Ovary (tissue), 10 donors: ENCODE measurements at places on chromosomes 6 and 20.

DNA sequence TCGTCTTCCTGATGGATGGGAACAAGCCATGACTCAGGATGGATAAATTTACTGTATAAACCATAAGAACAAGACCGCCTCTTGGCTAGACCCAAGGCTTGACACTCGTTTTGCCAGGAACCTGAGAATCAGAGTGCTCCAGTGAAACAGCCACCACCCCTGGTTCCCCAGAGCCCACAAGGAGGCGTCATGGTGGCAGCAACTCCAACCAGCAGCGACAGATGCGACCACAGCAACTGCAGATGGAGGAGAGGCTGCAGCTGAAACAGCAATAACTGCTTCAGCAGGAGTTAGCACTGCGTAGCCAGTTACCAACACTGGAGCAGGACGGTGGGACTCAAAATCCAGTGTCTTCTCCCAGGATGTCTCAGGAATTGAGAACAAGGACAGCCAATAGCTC, 100.9 kb upstream of the SAMD5 start:
- DNase-seq, result no peak

GRCh38 chr20:59376109-59376841, 75.9 kb downstream of the EDN3 start:
- DNase-seq, result no peak

DNA sequence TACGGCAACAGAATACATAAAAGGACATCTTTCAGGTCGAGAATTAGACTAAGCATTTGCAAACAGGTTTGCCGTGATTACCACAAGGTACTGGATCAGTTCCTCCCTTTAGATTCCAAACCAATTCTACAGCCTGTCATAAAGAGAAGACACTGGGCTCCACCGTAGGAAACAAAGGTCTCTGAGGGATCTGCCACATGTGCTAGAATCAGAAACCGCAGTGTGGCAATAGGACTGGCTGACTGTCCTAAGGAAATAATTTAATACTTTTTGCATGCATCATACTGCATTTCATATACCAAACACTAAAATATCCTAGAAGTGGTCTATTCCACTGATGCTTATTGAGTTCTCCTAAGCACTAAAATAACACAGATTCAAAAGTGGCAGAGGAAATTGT, 59.2 kb downstream of the POPDC3 start:
- DNase-seq, result no peak

- no peak for DNase-seq
These were observed 169.2 kb downstream of the ZFAND3 start for GRCh38 chr6:37988696-37989095.
